Activated CD4-positive, CD25-positive, alpha-beta regulatory T cell treated with anti-CD3 and anti-CD28 coated beads, Interleukin-2, amount 50 U/mL, for 24 hours (primary cell): ENCODE measurements at places on chromosomes 4 and X.

- no peak for ATAC-seq
Measured at GRCh38 chr4:98656443-98656842, 2.0 kb downstream of the TSPAN5 start.

- ATAC-seq, result no peak
Measured at GRCh38 chr4:164481306-164482091, 272.4 kb upstream of the SMIM31 start.

DNA sequence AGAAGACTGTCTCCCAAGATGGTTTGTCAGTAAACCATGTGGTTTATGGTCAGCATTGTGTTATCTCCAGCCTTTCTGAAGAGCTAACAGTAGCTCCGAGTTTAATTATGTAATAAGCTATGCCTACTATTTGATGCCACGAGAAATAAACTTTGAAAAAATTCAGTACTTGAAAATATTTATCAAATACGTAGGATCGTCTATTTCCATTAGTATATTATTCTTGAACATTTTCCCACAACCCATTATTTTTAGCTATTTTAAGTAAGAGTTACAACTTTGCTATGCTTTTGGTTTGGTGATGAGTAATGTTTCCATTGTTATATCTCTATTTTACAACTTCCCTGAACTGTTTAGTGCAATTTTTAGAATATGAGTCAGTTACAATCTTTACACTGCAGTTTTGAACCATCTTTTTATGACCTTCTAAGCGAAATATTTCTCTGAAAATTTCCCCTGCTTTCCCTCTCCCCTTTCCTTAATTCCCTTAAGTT is 44.5 kb upstream of the TRIM2 start:
- peak; percentile 76 for ATAC-seq

- ATAC-seq, result no peak
Measured at GRCh38 chr4:126719852-126720251, 912.9 kb upstream of the INTU start.

GRCh38 chr4:167614866-167615265 is 380.6 kb upstream of the SPOCK3 start:
- ATAC-seq, result no peak

DNA sequence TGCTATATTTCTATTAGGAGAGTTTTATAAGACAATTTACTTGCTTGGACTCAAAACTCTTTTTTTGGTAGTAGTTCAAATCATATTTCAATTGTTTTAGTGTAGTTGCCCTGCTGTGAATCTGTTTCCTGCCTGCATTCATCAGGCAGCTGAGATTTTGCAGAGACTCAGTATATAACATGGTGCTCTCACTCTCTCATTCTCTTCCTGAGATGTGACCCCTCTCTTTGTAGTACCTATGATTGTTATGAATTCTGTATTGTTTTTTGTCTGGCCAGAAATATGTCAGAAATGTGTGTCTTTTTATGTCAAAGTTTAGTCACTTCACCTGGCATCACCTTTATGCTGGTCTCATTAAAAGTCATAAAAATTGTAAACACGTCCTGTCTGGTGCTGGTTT is 374.0 kb downstream of the RAPGEF2 start:
- no peak for ATAC-seq

DNA sequence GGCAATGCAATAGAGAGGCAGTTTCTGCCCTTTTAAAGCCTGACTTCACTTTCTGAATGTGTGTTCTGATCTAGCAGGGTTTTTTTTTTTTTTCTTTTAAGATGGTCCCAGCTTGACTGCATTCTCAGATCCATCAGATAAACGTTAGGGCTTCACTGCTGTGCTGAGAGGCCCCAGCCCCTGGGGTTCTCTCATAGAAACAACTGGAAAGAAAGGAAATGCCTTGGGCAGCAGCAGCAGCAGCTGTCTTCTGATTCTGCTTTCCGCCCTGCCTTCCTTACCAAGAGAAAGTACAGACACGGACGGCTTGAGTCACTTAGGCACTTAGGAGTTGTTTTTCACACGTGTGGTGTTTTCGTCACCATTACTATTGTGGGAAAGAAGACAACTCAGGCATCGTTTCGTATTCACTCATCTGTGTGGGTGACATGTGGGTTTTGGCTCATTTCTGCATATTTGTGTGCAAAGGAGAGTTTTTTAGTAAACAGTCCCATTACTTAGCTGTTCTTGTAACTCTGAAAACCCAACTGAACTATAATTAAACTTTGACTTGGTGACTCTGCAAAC is 172.0 kb downstream of the PTTG2 start:
- peak; percentile 60 for ATAC-seq

GRCh38 chr4:87038837-87039615 is 104.2 kb downstream of the AFF1 start:
- ATAC-seq, result no peak
